ENCODE measurements at places on chromosomes 3 and 15.
A peak's percentile ranks its signal among the peaks of the same experiment; 100 is the strongest.

DNA sequence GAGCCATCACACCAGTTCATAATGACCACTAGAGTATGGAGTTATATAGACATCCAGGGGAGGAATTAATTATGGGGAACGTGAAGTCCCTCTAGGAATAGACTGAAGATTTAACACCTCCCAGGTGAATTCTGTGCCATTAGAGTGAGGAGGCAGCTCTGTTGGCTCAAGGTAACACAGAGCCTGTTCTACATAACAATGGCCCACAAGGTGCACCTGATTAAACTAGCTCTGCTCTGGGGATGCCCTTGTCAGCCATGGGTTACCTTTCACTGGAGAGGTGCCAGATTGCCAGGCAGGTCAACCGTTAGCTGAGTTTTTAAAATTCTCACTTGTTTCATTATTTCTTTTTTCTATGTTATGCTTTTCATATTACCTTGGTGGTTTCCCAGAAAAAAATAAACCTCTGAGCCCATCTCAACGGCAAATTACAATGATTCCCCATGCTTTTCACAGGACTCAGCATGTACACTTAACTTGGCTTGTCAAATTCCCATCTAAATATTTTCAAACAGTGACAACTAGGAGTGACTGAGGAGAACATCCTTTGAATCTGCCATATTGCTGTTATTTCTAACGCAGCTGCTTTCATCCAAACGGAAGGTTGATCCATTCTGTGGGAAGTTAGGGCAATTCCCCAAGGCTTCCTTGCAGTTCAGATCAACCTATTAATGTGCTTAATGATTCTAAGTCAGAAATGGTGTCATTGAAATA lies 512.9 kb downstream of the MCTP2 start:
- DNase-seq: no peak

DNA sequence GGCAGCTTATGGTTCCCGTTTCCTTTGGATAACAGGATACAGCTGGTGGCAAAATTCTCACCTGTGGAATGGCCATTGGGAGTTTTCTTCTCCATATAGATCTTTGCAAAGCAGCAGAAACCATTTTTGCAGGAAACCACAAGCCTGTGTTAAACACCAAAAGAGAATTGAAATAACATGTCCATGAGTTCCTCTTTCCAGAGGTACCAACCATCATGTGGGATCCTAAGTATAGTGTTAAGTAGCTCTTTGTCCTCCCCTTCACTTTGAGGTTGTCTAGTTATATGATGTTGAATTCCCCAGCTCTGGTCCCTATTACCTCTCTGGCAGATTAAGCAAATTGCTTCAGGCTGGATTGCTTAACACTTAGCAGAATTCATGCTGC lies 94.9 kb downstream of the AKAP13 start:
- no peak for DNase-seq

GRCh38 chr3:15809313-15809712 lies 11.5 kb upstream of the ANKRD28 start:
- no peak for DNase-seq

- DNase-seq: no peak
Observed at GRCh38 chr3:94513600-94513999, 450.7 kb downstream of the NSUN3 start.

DNA sequence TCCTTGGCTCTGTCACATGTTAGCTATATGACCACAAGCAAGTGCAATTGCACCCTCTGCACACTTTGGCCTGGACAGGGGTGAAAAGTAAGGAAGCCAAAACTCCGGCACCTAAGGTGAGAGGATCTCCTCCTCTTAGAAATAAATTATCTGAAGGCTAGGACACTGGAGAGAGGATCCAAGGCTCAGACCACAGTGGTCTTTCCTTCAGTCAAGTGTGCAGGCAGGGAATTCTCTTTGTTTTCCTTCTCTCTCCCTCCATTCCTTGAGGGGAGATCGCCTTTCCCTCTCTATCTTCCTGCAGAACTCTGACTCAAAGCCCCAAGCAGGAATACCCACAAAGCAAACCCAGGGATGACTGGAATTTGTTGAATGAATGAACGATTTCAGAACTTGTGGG lies 3.1 kb upstream of the MEGF11 start:
- no peak for DNase-seq

GRCh38 chr15:88257311-88258092 lies 963 bp upstream of the NTRK3 start:
- no peak for DNase-seq

DNA sequence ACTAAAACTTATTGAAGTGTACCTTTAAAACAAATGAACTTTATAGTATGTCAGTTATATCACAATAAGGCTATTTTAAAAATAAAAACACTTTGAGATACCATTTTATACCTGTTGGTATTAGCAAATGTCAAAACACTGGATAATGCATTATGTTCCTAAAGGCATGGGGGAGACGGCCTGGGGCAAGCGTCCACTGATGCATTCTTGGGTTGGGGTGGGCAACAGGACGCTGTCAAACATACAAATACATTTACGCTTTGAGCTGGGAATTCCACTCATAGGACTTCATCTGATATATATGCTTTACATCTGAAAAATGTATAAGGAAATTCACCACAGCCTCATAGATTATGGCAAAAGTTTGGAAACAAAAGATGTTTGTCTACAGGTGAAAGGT lies 7.6 kb upstream of the GATA2 start:
- no peak for DNase-seq

- no peak for DNase-seq
Observed at GRCh38 chr3:128123156-128123537, 465 bp downstream of the RUVBL1 start.

- no peak for DNase-seq
Observed at GRCh38 chr15:41698779-41699178, 38.6 kb downstream of the MGA start.

DNA sequence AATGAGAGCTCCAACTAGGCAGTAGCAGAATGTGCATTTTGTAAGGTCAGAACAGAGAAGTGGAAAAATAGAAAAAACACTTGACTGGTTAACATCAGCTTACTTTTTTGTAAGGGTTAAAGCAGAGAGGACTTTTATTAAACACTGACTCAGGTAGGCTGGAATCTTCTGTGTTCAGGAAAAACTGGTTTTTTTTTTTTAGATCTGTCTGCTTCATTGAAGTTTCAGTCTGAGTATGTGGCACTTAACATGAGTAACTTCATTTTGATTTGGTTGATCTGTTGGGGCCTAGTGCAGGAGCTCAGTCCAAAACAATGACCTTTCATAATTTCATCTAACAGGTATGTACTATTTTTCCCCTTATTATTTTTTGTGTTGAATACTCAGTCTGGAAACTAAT lies 141.1 kb downstream of the DOCK3 start:
- DNase-seq: peak; percentile 4

- DNase-seq: no peak
Observed at GRCh38 chr3:177440456-177441104, 243.3 kb upstream of the TBL1XR1 start.

DNA sequence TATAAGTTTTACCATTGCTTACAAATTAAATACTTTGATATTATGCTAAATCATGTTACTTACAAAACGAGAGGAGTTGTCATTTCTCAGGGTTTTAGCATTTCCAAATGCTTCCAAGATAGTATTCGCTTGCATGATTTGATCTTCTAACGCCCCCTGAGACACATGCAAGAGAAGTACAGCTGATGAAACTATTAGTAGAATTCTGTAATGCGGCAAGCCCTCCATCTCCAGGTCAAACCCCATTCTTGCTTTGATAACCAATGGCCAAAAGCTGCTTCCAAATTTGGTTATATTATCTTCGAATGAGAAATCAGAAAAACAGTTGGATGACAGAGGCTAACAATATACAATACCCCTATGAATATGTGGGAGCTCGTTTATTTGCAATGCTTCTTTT lies 14.7 kb downstream of the MYH15 start:
- no peak for DNase-seq

DNA sequence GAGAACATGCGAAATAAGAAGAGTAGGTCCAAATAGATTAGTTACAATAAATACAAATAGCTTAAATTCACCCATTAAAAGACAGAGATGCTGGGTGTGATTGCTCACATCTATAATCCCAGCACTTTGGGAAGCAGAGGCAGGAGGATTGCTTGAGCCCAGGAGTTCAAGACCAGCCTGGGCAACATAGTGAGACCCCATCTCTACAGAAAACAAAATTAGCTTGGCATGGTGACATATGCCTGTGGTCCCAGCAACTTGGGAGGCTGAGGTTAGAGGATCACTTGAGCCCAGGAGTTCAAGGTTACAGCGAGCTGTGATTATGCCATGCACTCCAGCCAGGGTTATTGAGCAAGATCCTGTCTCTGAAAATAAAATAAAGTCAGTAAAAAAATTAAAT lies 109.1 kb upstream of the WNT5A start:
- no peak for DNase-seq

DNA sequence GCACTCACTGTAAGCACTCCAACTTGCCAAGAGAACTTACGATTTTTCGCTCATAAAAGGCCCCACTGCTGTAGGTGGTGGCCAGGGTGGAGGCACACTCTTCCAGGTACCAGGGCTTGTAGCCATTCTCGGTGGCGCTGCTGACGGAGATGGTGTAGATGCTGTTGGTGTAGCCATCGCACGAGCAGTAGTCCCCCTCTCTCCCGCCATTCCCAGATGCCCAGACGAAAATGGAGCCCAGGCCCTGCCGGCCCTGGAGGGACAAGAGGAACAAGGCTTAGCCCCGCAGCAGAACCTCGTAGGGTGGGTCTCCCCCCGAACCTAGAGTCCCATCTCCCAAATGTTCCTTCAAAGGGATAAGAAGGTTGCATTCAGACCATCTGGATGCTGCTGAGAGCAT lies 96.3 kb downstream of the PCSK6 start:
- no peak for DNase-seq

- DNase-seq: no peak
Observed at GRCh38 chr15:38079236-38079635, 144.8 kb downstream of the TMCO5A start.

DNA sequence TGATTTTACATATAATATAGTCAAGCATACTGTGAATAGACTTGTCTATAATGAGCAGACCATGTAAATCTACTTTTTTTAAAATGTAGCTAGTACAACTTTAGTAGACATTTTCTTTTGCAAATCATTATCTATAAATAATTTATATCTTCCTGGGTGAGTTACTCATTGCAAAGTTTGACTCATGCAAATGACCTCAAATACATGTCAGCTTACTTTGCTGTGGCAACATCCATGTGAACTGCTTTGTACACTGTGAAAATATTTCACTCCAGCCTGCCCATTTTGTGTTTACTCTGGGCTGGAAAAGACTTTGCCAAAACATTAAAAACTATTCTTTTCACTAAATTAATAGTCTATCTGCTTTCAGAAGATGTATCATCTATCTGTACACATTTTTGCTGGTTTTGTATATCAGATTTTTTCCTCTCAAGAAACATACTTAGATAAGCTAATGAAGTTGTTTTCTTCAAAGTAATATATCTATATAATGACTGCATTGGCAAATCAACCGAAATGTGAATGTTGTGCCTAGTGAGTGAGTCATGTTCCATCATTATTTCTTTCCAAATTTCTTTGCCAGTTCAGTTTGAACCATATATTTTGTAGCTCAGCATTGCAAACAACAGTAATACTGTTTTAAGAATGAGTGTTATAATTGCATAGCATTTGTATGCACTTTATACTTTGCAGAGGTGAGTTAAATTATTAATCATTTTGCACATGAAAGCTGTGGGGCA lies 26.5 kb downstream of the IGSF10 start:
- no peak for DNase-seq

GRCh38 chr3:138890555-138891187 lies 55.9 kb upstream of the PIK3CB start:
- DNase-seq: no peak

DNA sequence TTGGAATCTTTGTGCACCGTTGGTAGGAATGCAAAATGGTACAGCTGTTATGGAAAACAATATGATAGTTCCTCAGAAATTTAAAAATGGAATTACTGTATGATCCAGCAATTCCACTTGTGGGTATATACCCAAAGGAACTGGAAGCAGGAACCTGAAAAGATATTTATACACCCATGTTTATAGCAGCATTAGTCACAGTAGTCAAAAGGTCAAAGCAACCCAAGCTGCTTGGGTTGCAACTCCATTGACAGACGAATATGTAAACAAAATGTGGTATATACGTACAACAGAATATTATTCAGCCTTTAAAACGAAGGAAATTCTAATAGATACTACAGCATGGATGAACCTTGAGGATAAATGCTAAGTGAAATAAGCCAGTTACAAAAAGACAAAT lies 35.0 kb upstream of the CAPN3 start:
- DNase-seq: no peak

GRCh38 chr3:48847504-48848423 lies at the start of gene PRKAR2A:
Gene PRKAR2A, minus strand, starts transcription at chr3:48847874. Its CDS starts 278 bp downstream, at chr3:48847596.
- peak; percentile 85 for DNase-seq

- DNase-seq: no peak
Observed at GRCh38 chr3:9135526-9135925, 113.9 kb downstream of the SRGAP3 start.

DNA sequence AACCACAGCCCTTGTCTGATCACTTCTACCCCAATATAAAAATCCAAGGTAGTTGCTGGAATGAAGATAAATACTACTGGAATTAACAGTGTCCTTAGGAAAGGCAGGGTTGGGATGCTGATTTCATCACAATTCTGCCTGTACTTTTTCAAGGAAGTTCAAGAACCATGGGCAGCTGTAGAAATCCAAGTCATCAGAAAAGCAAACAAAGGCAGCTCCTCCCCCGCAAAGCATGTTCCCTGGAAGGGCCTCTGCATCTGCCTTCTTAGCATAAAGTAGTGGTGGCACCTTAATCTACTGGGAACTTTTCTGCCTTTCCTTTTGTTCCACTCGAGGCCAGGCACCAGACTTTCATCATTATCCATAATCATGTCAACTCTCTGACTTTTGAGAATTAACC lies 54.4 kb downstream of the ERC2 start:
- no peak for DNase-seq

GRCh38 chr3:73657186-73657585 lies 32.4 kb upstream of the PDZRN3 start:
- DNase-seq: no peak

- no peak for DNase-seq
Observed at GRCh38 chr3:113265231-113265630, 53.9 kb downstream of the BOC start.

DNA sequence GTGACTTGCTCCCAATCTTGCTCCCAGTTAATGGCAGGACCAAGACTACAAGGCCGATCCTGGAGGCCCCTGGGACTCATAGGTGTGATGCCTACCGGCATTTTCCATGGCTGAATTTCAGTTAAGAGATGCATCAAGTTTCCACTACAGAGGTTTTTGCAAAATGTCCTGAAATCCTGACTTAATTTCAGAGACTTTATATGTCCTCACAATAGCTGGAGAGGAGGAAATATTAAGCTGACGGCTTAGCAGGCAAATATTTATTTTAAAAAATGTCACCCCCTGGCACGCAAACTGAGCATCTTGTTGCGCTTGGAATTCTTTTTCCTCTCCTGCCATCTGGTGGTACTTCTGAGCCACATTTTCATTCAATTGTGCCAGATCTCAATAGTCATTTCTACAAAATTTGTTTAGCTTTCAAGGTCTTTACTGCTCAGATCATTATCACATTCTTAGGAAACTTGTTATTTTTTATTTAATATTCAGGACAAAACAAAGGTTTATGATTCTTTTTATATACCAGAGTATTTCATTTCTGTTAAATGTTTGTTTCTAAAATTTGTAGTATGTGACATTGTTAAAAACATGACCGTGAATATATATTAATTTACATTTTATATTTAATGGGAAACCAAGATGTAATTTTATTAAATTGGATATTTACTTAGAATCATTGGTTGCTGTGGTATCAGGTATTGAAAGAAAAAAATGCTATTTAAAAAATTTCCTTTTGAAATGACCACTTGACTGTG lies 189.2 kb upstream of the THRB start:
- peak; percentile 12 for DNase-seq
